ENCODE measurements at places on chromosomes 11 and 22. TPM values are rescaled to one million over a fixed set of nuclear protein-coding genes. Genes with fewer than 3 reads are reported as not detected.

GRCh38 chr22:19336133-19337075 lies 44.9 kb upstream of the CLTCL1 start:
- no peak for DNase-seq

DNA sequence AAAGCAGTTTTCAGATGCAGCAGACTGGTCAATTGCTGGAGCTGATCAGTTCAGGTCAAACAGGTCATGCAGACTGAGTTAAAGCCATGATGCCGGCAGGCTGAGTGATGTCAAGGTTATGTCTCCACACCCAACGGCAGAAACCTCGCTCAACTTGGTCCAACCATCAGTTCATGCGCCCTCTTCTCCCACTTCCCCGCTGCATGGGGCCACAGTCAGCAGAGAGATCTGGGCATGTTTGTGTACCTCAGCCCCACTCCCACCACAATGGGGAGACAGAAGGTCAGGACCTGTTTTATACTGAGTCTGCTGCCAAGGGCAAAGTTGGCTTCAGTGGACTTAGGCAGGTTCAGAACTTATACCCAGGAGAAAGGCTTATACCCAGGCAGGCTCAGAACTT lies 118.7 kb downstream of the TRIM29 start:
- no peak for DNase-seq

- DNase-seq, result no peak
These were observed 73.0 kb downstream of the PAK1 start for GRCh38 chr11:77400775-77401449.

- DNase-seq, result no peak
These were observed 8.3 kb downstream of the TSPO start for GRCh38 chr22:43159484-43160178.

The SOX10 gene
- 1.7 TPM for total RNA-seq

The LSP1 gene
- total RNA-seq, result 20.1 TPM

DNA sequence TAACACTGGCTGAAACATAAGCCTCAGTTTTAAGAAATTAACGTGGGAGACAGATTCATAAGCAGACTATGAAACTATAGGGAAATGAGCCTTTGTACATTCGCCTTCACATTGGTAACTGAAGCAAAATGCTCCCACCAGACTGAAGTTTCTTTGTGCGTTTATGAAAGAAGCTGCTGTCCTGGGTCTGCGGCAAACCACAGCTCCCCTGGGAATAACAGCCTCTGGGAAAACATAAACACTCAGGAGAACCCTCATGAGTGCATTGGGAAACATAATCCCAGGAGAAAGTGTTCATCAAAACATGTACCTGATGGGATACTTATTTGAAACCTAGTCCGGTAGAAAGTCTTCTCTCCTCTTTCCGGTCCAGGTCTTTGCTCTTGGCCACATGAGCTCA lies 193.1 kb upstream of the LARGE1 start:
- DNase-seq, result no peak

DNA sequence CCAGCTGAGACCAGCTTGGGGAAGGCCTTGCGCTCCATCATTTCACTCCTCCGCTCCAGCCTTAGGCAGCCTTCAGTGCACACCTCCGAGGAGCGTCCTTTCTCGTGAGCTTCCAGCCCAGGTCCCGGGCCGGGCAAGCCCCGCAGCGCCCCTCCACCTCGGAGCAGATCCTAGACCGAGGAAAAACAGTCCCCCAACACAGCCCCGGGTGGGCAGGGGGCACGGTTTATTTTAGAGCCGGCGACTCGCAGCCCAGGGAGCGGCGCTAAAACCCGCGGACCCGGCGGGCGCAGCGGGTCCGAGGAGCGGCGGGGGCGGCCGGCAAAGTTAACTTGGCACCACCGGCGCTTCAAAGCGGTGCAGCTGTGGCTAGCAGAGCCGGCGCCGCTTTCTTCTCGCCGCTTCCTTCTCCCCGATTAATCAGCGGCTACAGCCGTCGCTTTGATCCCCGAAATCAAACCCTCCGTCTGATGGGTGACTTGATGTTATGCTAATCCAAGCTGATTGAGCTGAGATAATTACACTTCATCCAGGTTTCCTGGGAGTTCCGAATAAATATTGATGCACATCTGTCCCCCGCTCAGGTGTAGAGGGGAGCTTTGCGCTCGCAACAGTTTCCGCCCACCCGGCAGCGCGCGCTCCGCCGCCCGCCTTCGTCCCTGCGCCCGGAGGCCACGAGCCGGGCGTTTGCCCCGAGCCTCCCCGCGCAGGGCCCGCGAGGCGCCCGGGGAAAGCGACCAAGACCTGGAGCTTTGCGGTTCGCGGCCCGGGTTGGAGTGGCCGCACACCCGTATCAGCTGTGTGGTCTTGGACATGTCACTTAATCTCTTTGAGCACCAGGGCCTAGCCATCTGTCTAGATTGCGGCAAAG lies 192.7 kb downstream of the BUD13 start:
- no peak for DNase-seq

GRCh38 chr11:13329670-13330356 lies 52.2 kb downstream of the BMAL1 start:
- DNase-seq, result no peak

GRCh38 chr11:96238563-96239135 lies 104.3 kb downstream of the MAML2 start:
- no peak for DNase-seq

The LRRC56 gene
- total RNA-seq, result 0.21 TPM

DNA sequence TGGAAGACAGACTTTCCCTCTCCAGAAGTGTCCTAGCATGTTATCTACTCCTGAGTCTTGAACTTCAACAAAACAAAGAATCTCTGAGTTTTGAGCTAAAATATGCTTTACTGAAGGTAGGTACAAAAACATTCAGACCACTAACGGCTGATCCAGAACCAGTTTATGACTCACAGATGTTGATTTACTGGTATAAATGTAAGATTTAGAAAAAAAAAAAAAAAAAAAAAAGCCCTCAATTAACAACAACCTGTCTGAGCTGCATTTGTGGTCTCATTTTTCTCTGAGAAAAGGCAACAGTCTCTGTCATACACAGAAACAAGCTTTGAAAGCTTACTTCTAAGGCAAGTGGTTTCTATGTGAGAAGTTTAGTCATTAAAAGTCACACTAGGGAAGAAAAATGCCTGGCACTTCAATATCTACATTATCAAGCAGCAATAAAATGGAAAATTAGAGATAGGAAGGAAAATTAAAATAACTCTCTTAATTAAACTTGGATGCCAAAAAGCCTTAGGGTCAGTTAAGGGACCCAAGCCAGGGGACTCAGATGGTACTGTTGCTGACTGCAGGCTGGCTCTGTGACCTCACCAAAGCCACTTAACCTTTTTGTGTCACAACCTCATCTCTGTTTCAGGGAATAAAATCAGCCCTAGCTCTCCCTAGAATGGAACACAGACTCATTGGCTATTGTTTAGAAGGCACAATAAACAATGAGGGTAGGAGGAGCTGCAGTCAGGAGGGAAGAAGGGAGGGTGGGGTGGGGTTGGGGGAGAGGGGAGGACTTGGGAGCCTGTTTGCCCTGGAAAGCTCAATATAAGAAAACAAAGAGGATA lies 61.7 kb downstream of the ETS1 start:
- DNase-seq, result no peak

DNA sequence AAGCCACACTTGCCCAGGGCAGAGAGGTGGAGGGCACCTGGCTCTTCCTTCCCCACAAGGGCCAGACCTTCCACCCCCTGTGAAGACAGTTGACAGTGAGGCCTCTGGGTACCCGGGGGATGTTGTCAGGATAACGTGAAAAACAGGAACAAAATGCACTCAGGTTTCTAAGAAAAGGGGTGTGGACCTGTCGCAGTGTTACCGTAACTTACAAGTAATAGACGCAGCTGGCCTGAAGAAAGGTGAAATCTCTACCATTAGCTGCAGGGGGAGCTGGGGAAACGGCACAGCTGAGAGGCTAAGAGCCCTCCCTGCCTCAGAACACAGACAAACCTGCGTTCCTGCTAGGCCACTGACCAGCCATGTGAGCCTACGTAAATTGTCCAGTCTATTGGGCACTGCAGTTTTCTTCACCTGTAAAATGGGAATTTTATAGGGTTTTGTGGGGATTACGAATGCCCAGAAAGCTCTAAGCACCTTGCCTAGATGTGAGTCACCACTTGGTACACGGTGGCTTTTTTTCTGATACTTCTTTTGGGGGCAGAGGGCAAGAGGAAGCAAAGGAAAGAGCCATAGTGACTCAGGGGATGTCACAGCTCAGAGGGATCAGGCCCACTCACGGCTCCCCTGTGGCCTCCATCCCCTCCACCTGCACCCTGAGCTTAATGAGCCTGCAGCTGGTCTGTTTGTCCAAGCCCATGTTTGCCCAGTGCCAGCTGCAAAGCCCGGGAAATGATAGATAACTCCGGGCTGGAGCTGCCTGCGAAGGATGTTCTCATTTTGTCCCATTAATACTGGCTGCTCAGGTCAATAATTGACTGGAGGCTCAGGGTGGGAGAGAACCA lies 18.4 kb upstream of the CABP7 start:
- no peak for DNase-seq

The OR51B5 gene
- total RNA-seq, result not detected

DNA sequence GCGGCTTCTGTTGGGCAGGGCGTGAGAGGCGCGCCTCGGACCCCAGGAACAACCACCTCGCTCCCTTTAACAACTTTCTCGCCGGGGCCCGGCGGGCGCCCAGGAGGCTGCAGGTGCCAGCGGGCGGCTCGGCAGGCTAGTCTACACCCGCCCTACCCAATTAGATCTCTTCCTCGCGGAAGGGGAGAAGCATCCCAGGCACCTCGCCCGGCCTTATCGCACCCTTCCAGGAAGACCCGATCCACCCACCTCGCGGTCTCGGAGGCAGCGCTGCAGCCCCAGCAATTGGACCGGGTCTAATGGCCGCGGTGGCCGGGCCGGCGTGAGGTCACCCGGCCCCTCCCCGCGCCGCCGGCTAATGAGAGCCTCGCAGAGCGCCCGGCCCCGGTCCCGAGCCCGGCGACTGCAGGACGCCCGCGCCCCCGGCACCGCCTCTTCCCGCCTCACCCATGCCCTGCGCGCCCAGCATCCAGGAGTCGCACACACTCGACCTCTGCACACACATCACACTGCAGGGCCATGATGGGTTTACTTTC lies at the start of gene PLAAT3:
Gene PLAAT3, minus strand, starts transcription at position 298 of the 536 bp plus-strand sequence. CDS start 419 bp downstream, outside the sequence.
- DNase-seq, result peak; percentile 82

DNA sequence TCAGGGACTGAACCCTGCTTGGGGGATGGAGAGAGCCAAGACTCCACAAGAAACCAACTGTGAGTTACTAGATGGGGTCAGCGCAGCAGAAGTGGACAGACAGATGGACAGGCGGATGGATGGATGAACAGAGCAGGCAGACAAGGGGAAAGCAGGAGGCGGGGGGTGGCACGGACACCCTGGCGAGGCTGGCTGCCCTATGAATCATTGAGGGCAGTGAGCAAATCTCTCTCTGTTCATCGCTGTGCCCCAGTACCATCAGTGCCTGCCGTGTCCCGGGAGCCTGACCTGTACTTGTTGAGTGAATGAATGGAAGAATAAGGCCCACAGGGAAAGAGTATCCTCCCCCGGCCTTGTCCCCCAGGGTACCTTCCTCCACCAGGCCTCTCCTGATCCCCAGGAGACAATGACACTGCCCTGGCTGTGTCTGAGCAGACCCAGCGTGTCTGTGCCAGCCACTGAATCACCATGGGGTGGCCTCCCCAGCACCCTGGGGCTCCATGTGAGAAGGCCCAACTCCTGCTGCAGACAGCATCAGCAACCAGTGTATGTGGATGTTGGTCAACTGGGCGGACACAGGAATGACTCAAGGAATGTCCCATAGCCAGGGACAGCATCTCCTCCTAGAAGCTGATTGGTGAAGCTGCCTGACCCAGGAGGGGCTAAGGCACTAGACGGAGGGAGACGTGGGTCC lies 5.1 kb upstream of the KLHL35 start:
- DNase-seq, result no peak

- no peak for DNase-seq
These were observed 88.4 kb downstream of the UBASH3B start for GRCh38 chr11:122743949-122744348.

The MPPED2 gene
- total RNA-seq, result 6.5 TPM

The NAALAD2 gene
- total RNA-seq, result 0.41 TPM

- DNase-seq, result no peak
These were observed 19.3 kb downstream of the RFPL1 start for GRCh38 chr22:29457730-29458129.

GRCh38 chr11:113529606-113530005 lies 54.4 kb upstream of the DRD2 start:
- no peak for DNase-seq

The ELFN2 gene
- total RNA-seq, result not detected

The TSGA10IP gene
- not detected for total RNA-seq

GRCh38 chr11:68584097-68584496 lies 100.2 kb upstream of the GAL start:
- DNase-seq, result peak; percentile 46

DNA sequence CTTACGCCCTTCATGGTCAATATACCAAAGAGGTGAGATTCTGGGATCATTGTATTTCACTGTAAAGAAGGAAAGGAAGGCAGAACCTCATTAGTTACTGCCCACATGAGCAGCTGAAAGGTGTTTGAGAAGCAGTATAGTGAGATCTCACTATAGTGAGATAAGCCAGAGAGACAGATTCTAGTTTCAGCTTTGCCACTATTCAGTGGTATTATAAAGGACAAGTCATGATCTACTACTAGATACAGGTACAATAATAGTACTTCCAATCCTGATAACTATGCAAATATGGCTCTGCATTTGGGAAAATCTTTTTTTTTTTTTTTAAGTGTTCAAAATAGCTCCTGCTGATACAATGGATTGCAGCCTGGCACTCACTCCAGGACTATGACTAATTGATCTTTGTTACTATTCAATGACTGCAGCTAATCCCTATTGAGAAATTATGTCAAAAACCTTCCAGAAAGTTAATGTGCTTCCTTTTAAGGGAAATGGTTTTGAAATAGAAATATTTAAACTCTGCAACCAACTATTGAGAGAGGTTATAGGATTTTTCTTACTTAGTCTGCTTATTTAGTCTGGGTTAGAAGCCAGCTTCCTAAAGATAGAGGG lies 8.3 kb upstream of the DLAT start:
- DNase-seq, result no peak

DNA sequence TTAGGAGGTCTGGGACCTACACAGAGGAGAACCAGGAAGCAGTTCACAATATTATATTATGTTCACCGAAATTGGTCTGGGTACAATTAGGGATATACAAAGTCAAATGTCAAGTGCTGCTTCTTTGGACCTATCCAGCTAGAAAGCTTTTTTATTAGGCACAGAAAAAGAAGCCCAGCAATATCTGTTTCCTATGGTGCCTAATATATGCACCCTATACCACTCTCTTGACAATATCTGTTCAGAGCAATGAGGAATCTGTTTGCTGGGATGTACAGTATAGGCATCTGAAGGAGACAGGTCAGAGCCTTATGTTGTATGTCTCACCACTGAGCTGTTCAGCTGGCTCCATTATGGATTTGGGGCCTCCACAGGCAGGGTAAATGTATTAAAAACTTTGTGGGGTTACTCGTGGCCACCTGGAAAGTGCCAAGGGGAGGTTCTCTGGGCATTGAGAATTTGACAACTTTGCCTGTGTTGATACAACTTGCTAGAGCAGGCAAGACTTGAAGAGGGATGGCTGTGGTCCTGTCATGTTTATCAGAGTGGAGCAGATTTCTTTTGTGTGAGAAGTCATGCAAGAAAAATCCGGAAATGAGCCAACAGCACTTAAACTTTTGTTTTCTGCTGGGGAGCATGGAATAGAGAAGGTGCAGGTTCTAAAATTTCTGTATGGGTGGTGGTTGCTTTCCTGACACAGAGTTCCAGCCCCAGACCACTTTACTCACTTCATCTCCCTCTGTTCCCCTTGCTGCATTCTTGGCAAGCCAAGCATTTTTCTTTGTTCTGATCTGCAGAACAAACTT lies 10.1 kb downstream of the STIM1 start:
- DNase-seq, result peak; percentile 16

Data from heart right ventricle (tissue), 16 donors.